ENCODE measurements at places on chromosomes 5 and 9. TPM values are rescaled to one million over a fixed set of nuclear protein-coding genes. Genes with fewer than 3 reads are reported as not detected.

- no peak overlapping the region for H3K4me3 ChIP-seq
- H3K27me3 ChIP-seq = peaks cover 30% of the 10 kb centered on the region
- no peak for ATAC-seq
- no peaks in the 10 kb centered on the region for H3K36me3 ChIP-seq
- no peaks in the 10 kb centered on the region for H3K4me1 ChIP-seq
Observed at GRCh38 chr5:178576591-178577351, 13.4 kb downstream of the COL23A1 start.

- H3K36me3 ChIP-seq = no peaks in the 10 kb centered on the region
- H3K27me3 ChIP-seq = peaks cover 17% of the 10 kb centered on the region
- no peak for ATAC-seq
- no peak overlapping the region for H3K27ac ChIP-seq
- no peak overlapping the region for H3K4me3 ChIP-seq
Observed at GRCh38 chr9:84419031-84419602, 78.6 kb upstream of the SLC28A3 start.

- no peaks in the 10 kb centered on the region for H3K36me3 ChIP-seq
- no peaks in the 10 kb centered on the region for H3K27me3 ChIP-seq
- no peak overlapping the region for H3K4me3 ChIP-seq
- no peak for ATAC-seq
- H3K27ac ChIP-seq = no peak overlapping the region
Observed at GRCh38 chr5:150558088-150558621, 50.2 kb downstream of the NDST1 start.

DNA sequence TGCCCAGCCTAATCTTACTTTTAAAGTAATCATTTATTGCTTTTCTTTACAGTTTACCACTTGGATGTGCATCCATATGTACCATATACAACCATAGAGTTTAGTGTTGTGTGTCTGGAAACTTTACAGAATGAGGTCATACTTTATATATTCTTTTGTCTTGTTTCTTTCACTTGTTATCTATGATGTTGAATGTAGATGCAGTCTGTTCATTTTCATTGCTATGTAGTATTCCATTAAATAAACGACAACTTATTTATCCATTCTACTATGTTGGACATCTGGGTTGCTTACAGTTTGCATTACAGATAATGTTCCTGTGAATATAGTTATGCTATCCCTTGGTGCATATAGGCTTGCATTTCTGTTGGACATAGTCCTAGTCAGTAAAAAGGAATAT, 21.3 kb upstream of the SMIM15 start:
- ATAC-seq = no peak
- no peak overlapping the region for H3K4me3 ChIP-seq
- no peak overlapping the region for H3K27ac ChIP-seq

DNA sequence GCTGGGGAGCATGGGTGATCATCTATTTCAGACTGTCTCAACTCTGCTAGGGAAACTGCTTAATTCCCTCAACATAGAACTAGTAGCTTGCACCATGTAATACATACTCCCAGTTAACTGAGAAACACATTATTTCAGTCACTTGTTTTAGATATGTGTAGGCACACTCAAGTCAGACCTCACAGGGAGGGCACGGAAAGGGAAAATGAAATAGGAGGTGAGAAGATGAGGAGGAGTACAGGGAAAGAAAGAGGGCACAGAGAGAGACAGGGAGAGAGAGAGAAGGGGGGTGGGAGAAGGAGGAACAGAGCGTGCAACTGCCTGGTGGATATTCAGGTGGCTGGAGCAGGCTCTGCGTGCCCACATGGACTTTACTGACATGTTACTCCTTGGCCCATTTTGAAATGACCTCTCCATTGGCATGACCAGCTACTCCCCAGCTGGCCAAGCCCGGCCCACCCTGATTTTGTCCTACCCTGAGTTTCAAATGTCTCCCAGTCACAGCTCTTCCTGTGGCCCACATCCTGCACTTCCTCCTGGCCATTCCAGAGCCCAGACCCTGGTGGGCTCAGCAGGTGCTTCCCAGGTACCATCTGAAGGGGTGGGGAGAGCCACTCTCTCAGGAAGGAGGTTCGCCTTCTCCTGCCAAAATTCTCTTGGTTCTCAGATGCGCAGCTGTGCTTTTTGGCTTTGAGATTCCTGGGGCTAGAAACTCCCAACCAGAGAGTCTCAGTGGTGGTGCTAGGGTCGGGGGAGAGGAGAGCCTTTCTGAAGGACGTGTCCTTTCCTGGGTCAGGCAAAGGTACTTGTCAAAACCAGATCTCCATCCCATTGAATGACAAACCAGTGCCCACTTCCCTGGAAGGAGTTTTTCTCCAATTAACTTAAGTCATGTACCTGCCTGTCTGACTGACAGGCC, 229.4 kb downstream of the FSTL4 start:
- no peaks in the 10 kb centered on the region for H3K36me3 ChIP-seq
- no peak for ATAC-seq
- H3K27me3 ChIP-seq = peaks cover 14% of the 10 kb centered on the region
- H3K27ac ChIP-seq = no peak overlapping the region

GRCh38 chr5:81179959-81180358, 53.2 kb upstream of the CKMT2 start:
- H3K36me3 ChIP-seq = peaks cover 38% of the 10 kb centered on the region
- H3K27me3 ChIP-seq = no peaks in the 10 kb centered on the region
- H3K4me1 ChIP-seq = peaks cover 10% of the 10 kb centered on the region

GRCh38 chr9:98773721-98774120, 22.6 kb downstream of the ANKS6 start:
- no peak overlapping the region for H3K4me3 ChIP-seq
- H3K36me3 ChIP-seq = peaks cover 43% of the 10 kb centered on the region
- H3K27me3 ChIP-seq = no peaks in the 10 kb centered on the region
- ATAC-seq = no peak

GRCh38 chr9:2086971-2087370, 71.8 kb downstream of the SMARCA2 start:
- H3K27ac ChIP-seq = peak overlapping the region; percentile 76
- H3K4me3 ChIP-seq = no peak overlapping the region
- H3K4me1 ChIP-seq = peaks cover 10% of the 10 kb centered on the region
- peak; percentile 68 for ATAC-seq

- H3K36me3 ChIP-seq = no peaks in the 10 kb centered on the region
- no peak for ATAC-seq
- no peaks in the 10 kb centered on the region for H3K4me1 ChIP-seq
- no peak overlapping the region for H3K4me3 ChIP-seq
- H3K27me3 ChIP-seq = peaks cover 10% of the 10 kb centered on the region
Observed at GRCh38 chr9:38094165-38094564, 25.1 kb upstream of the SHB start.

DNA sequence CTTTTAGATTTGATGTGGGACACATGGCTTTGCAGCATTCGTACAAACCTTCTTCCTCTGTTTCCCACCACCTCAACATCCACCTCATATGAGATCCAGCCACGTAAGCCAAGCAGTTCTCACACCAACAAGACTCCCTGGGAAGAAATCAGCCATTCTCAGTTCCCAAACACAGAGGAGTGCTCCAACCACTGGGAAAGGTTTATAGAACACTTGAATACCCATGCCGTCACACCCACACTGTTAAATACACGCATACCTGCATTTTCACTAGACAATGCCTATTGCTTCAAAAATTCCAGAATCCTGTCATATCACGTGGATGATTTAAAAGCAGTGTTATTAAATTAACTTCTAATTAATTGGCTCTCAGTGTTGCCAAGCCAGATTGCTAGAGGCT, 347.3 kb downstream of the ENC1 start:
- H3K27ac ChIP-seq = no peak overlapping the region
- peaks cover 26% of the 10 kb centered on the region for H3K27me3 ChIP-seq
- H3K36me3 ChIP-seq = no peaks in the 10 kb centered on the region
- no peaks in the 10 kb centered on the region for H3K4me1 ChIP-seq

GRCh38 chr5:139104577-139105276, 93.4 kb downstream of the SIL1 start:
- ATAC-seq = no peak
- H3K4me1 ChIP-seq = no peaks in the 10 kb centered on the region
- no peaks in the 10 kb centered on the region for H3K27me3 ChIP-seq
- no peak overlapping the region for H3K4me3 ChIP-seq

- no peaks in the 10 kb centered on the region for H3K36me3 ChIP-seq
- H3K4me3 ChIP-seq = peak overlapping the region; percentile 85
- H3K27me3 ChIP-seq = no peaks in the 10 kb centered on the region
- peak; percentile 38 for ATAC-seq
- peak overlapping the region; percentile 95 for H3K27ac ChIP-seq
- H3K4me1 ChIP-seq = peaks cover 55% of the 10 kb centered on the region
Observed at GRCh38 chr9:89523948-89524347, 26.0 kb upstream of the SEMA4D start.

Gene C9
- not detected for total RNA-seq

Gene ZFP62
- total RNA-seq = 16.6 TPM

Gene GLRA1
- not detected for total RNA-seq

Gene CWC27
- 32.5 TPM for total RNA-seq

Gene N4BP3
- total RNA-seq = 8.1 TPM

Gene CDHR2
- total RNA-seq = 0.69 TPM

Gene ABO
- not detected for total RNA-seq

Gene CCDC112
- 1.7 TPM for total RNA-seq

Gene HBEGF
- 12.6 TPM for total RNA-seq

Gene LHX3
- not detected for total RNA-seq

Gene CCDC192
- not detected for total RNA-seq

Gene ADAMTS6
- total RNA-seq = 1.2 TPM

Gene SLC6A19
- not detected for total RNA-seq

All from activated T-helper 17 cell treated with anti-CD3 and anti-CD28 coated beads, Interleukin-2, amount 50 U/mL, for 72 hours (primary cell).